ENCODE measurements at places on chromosomes 11 and 22.
A peak's percentile ranks its signal among the peaks of the same experiment; 100 is the strongest.

DNA sequence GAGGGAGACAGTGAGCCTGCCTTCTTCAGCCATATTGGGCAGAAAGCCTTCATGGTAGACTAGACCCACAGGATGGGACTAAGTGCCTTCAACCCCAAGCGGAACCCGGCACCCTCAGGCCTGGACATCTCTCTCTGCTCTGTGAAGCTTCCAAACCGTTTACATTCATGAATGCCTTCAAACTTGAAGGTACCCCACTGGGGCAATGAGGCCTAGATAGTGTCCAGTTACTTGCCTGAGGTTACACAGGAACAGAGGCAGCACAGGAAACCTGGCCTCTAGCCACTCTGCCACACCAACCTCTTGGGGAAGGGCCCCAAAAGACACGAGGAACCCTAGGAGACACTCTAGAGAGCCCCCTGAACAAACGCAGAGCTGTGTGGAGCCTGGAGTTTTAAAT lies 14.5 kb upstream of the CYP2R1 start:
- no peak for DNase-seq

- DNase-seq, result peak; percentile 86
Observed at GRCh38 chr11:2912498-2912897, 16.7 kb downstream of the PHLDA2 start.

- no peak for DNase-seq
Observed at GRCh38 chr11:15616130-15617105, 501.7 kb downstream of the INSC start.

- DNase-seq, result peak; percentile 12
Observed at GRCh38 chr11:15852179-15852578, 504.2 kb downstream of the SOX6 start.

GRCh38 chr11:80779905-80780605 lies 1339.2 kb upstream of the TENM4 start:
- no peak for DNase-seq

Data from fibroblast of upper back skin (primary cell).